ENCODE measurements at places on chromosomes 1 and 21.

- DNase-seq: peak; percentile 9
These were observed 841 bp downstream of the CENPF start for GRCh38 chr1:214603819-214604252.

- DNase-seq: no peak
These were observed 2.9 kb downstream of the NCDN start for GRCh38 chr1:35560256-35561225.

- DNase-seq: no peak
These were observed 58.0 kb downstream of the NGF start for GRCh38 chr1:115280064-115280463.

DNA sequence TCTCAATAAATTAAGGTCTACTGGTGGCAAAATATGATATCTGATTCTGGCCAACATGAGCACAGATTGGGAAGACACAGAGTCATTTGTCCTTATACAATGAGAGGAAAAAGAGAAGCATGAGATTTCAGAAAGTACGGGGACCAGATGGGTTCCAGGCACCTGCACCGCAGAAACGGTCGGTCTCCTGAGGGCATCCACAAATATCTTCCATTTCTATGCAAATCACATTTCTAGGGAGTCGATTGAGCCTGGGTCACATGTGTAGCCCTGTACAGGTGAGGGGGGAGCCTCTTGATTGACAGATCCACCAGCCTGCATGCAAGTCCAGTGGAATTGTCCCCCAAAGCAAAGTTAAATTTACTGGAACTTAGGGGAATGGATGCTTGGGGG, 415.6 kb downstream of the NPHP4 start:
- no peak for DNase-seq

- peak; percentile 59 for DNase-seq
These were observed 880 bp downstream of the PRPF38B start for GRCh38 chr1:108692724-108693655.

GRCh38 chr1:64539289-64539688, 69.4 kb downstream of the CACHD1 start:
- no peak for DNase-seq

DNA sequence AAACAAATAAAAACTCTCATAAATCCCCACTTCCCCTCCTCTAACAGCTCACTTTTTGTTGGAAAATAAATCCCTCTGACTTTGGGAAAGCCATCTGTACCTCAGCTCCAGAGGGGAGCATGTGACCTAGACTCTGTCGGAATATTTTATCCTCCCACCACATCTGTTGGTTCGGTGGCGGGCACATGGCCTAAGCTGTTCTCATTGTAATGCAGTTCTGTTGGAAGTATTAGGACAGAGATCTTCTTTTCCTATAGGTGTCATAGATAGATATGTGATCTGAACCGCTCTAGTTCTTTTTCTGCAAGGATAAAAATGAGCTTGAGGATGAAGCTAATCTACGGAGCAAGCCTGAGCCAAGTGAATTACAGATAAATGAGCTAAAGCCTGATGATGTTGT, 50.5 kb upstream of the EPS8L3 start:
- DNase-seq: no peak

DNA sequence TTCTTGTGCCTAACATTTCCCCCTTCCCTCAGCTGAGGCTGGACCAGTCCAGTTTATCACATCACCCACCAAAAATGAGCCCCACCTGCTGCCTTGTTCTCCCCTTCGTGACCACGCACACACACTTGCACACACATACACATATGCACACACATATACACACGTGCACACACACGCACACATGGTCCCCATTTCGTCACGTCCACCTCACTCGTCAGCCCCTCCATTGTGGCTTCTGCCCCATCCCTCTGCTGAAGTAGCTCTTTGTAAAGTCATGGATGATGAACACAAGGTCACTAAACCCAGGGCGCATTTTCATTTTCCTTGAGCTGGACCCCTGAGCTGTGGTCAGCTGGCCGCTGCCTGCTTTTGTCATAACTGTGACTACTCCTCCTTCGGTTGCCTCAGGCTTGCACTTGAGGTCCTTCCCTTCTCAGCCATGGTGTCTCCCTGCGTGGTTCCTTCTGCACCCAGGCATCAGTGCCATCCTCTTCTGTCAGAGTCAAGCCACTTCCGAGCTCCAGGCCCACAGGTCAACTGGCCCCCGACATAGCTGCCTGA, 93.8 kb downstream of the SYT2 start:
- no peak for DNase-seq

DNA sequence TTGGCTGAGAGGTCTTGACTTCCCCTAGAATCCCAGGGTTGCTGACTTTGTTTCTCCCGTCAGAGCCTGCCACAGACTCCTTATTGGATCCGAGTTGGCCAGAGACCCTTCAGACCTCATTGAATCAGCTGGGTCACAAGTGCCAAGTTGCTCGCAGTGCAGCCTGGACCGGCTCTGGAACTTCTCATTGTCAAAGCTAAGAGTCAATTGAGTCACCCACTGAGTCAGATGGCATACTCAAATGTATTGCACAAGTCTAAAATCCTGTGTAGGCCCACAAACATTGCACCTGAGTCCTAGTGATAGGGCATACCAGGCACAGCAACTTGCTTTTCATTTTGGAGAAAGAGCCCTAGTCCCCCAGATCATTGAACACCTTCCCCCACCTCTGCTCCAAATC, 20.4 kb upstream of the SCAF4 start:
- DNase-seq: no peak

DNA sequence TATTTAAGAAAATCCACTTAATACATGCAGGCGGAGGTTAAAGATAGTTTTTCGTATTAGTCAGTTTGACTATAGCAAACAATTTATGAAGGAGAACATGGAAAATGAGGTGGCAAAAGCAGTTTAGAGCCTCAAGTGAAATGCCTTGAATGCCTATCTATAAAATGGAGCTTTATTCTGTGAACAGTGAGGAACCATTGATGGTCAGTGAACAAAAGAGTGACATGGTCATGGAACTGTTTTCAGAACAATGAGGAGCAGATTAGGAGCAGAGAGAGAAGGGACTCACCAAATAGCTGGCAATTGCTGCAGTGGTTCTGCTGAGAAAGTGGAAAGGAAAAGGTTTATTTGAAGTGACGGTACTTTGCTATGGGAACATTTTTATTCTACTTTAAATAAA, 299.8 kb downstream of the DUSP10 start:
- DNase-seq: no peak

- DNase-seq: no peak
These were observed 59.6 kb downstream of the SMYD3 start for GRCh38 chr1:246447501-246447900.

DNA sequence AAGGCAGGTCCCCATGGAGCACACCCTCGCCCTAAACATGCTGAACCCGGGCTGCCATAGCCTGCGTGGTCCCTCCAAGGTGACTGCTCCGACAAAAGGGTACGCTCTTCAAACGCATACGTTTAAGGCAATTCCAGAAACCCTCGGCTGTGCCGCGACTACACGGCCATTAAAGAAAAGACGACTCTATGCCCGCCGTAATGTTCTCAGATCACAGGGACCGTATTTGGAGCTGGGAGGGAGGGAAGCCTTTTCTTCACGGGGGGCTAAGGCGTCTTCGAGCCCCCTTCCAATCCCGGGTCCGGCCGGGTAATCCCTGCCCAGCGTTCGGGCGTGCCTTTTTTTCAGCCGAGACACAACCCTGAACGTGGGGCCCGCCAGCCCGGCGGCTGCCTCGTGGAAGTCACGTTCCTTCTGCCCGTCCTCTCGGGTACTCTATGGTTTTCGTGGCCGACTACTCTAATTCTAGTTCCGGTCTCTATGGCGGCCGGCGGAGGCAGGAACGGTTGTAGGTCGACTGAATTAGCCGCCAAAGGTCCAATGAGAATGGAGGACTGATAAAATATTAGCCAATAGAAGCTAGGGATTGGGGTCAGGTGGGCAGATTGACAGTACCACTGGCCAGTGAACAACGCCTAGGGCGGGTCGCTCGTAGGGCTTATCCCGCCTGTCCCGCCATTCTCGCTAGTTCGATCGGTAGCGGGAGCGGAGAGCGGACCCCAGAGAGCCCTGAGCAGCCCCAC, at the start of gene YBX1:
TSS of gene YBX1 (plus strand) at position 678 of the 743 bp plus-strand sequence. CDS start 148 bp downstream, outside the sequence.
- peak; percentile 95 for DNase-seq

DNA sequence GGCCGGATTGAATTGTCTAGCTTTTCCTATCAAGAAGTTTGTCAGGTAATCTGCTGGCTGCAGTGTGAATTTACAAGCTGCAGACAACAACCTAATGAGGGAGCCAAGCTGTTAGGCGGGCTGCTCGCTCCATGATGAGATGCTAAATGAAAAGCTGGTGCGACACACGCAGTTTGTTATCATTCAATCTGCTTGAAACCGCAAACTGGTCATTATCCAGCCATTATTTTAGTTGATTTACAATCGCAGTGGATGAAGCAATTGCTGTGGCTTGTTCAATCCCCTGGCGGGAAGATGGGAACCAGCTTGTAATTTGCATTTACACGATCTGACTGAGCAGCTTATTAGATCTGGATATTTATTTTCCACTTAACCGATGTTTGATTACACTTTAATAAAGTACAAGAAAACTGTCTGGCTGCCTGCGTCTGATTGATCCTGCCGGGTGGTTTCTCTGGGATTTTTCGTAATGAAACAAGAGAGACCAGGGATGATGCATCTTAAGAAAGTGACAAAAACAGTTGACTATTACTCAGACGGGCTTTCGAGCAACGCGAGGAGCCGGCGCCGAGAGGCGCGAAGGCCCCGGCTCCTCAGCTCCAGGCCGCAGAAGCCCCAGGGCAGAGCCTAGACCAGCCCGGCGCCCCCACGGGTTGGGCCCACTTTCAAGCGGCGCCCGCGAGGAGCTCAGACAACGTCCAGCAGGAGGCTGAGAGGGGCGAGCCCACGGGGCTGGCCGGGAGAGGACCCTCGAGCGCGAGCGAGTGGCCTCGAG, 118.0 kb upstream of the BARHL2 start:
- DNase-seq: no peak

GRCh38 chr1:232901255-232901654, 49.2 kb upstream of the NTPCR start:
- DNase-seq: no peak

- no peak for DNase-seq
These were observed 3.7 kb upstream of the LRP8 start for GRCh38 chr1:53331446-53332185.

DNA sequence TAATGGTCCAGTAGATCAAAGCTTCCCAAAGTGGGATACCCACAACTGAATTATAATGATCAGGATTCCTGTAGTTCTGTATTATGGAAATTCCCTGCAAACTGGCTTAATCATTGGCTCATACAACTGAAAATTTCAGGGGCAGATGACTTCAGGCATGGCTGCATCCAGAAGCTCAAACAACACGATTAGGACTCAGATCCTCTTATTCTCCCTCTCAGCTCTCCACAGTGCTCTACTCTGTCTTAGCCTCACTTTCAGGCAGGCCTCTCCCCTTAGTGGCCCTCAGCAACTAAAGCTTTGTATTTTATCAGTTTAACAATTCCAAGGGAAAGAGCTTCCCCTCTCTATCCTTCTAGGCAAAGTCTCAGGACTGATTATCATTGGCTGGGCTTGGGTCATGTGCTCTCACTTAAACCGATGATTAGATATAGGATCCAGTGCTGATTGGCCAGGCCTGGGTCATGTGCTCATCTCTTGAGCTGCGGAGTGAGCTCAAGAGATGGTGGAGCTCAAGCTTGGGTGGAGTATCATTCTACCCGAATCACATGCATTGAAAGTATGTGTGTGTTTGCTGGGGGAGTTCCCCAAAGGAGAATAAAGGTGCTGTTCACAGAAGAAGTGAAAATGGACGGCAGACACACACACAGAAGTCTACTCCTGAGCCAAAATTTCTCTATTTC, 57.9 kb upstream of the RUNX3 start:
- no peak for DNase-seq

DNA sequence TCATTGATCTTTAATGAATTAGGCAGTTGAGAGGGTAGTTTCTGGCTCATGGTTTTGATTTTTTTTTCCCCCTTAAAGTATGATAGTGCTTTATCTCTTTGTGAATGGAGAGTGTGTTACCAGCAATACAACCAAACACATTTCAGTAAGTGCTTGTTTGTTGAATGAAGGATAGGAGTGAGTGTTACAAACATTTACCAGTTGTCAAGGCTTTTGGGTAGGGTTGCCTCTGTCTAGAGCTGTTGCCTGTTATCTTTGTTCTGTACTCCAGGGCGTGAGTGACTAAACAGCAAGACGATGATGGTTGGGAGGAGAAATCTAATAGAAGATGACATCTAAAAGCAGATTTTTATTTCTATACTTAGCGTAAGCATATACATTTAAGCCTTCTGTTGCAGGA, 21.5 kb downstream of the MAP3K7CL start:
- DNase-seq: no peak

DNA sequence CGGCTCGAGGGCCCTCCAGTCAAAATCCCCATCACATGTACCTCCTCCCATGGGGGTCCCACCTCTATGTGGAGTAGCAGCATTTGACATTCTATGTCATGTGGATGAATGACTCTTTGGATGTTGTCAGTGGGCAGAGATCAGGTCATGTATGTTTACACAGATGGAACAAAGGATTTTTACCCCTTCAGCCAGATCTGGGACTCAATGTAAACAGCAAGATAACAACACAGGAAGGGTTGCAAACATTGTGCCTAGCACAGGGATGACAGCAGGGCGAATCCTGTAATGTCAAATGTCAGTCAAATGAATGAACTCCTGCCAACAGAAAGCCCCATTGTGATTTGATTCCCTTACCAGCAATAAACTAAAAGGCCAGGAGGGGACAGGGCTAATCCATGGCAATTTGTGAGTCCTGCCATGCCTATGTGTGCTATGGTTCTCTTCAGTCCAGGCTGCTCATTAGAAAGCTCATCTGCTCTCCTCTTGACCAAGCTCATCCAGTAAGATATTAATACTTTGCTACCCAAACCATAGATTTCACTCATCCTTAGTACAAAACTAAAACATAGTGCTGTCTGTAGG, 60.3 kb downstream of the PGBD5 start:
- DNase-seq: no peak

- DNase-seq: no peak
These were observed 82.3 kb downstream of the MRPL37 start for GRCh38 chr1:54282101-54282847.

DNA sequence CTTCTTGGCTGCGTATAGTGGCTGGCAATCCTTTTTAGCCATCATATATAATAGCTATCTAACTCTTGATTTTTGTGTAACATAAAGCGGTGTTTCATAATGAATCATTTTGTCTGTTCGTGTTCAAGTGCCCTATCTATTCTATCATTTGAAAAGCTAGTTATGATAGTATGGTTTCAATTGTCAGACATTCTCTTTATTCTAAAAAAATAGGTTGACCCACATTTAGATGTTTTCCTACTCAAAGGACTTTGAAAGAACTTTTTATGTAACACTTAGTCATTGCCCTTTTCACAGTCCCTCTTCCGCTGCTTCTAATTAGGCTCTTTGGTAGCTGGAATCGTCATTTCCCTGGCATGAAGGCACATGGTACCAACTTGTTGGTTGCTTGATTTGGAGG, 272.2 kb upstream of the B3GALT2 start:
- DNase-seq: no peak

- no peak for DNase-seq
These were observed 127.9 kb upstream of the MROH9 start for GRCh38 chr1:170807432-170807831.

GRCh38 chr1:50279622-50280330, 143.5 kb downstream of the DMRTA2 start:
- peak; percentile 4 for DNase-seq
